Midbrain (tissue), 1 donor: ENCODE measurements at places on chromosomes 5 and 9.
A peak's percentile ranks its signal among the peaks of the same experiment; 100 is the strongest.

- no peak for DNase-seq
Observed at GRCh38 chr9:83772860-83773259, 44.7 kb downstream of the GKAP1 start.

DNA sequence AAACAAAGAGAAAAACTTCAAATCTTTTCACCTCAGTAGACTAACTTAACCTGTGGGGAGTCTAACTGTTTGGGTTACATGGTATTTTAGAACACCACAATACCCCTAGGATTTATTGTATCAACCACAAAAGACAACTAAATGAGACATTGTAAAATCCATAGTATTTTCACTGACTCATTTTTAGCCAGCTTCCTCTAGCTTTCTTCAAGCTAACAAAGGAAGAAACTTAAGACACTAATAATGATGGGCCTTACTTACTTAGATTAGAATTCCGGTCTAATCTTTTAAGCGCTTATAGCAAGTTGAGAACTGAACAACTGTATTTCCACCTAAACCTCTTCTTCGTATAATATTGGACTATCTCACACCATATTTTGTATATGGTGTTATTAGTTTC is 529.3 kb downstream of the DMRTA1 start:
- no peak for DNase-seq

DNA sequence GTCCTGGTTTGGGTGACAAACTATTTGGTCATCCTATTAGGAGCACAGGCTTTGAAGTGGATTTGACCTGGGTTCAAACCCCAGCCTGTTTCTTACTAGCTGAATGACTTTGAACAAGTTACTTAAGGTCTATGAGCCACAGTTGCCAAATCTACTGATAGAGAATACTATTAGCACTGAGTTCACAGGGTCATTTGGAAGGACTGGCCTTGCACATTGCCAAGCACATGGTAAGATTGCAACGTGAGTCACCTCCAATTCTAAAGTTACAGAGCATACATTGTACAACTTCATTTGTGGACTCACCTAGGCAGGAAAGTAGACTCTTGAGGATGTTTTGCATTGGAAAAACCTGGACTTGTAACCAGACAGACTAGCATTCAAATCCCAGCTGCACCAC is 38.9 kb downstream of the MFAP3 start:
- no peak for DNase-seq

- DNase-seq = no peak
Observed at GRCh38 chr9:16136961-16137360, 584.1 kb downstream of the CCDC171 start.

- no peak for DNase-seq
Observed at GRCh38 chr5:25614466-25614865, 969.7 kb upstream of the CDH10 start.

DNA sequence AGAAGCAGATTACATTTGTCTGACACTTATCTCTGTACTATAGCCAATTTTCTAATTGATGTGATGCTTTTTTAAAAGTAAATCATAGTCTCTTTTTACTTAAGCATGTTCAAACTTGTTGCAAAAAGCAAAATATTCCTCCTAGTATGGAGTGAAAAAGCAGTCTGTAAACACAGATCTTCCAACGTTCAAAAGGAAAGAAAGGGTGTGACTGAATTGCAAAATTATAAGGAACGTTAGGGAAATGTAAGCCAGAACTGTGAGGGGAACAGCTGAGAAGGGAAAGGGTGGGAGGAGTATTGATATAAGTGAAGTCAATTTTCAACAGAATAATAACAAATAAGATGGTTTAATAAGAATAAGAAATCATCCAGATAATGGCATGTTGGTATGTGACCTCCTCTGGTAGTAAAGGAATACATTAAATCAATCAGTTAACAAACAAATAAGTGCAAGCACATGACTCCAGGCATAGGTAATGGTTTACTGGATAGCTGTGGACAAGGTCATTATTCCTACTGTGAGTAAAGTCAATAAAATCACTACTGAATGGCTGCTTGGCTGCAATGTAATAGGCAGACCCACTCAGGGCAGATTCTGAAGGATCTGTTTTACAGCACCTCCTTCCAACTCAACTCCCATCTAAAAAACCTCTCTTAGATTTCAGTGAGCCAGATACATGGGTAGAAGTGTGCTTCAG is 239.1 kb upstream of the NMUR2 start:
- no peak for DNase-seq

GRCh38 chr5:42672925-42673324 is 83.7 kb upstream of the CCDC152 start:
- DNase-seq = no peak

GRCh38 chr5:6791031-6791430 is 77.8 kb downstream of the TENT4A start:
- no peak for DNase-seq

DNA sequence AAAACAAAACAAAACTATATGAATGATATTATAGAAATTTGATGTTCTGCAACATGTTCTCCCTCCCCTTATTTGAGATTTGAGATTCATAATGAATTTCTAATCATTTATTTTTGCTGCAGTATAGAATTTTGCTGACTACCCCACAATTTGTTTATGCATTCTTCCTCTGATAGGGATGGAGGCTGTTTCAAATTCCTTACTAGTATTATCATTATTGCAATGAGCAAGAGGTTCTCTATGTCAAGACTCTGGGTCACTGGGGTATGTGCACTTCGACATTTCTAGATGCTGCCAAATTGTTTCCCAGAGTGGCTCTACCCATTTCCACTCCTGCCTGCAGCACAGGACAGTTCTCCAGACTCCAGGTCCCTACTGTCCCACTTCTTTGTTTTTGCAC is 54.9 kb upstream of the DAB2IP start:
- no peak for DNase-seq

GRCh38 chr9:85729882-85730281 is 11.9 kb downstream of the AGTPBP1 start:
- no peak for DNase-seq

GRCh38 chr5:155903791-155904190 is 423.2 kb upstream of the SGCD start:
- DNase-seq = no peak

- DNase-seq = no peak
Observed at GRCh38 chr5:98898743-98899142, 30.1 kb downstream of the CHD1 start.

DNA sequence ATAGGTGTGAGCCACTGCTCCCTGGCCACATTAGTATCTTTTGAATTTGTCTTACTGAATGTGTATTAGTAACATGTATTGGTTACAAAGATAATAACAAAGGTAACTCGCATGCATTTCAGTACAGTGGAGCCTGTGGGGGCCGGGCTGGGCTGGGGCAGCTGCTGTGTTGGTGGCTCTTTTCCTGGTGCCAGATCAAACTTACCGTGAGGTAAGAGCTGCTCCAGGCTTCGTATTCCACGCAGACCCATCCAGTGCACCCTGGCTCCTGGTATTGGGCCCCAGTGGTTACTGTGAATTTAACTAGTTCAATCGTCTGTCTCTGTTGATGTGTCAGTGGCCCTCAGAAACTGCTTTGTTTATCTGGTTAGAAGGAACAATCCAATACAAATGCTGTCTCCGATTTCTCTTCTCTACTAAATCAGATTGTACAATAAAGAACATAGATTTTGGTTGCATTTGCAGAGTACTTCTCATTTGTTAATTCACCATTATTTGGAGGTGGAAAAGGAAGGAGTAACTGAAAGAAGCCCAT is 15.6 kb downstream of the PRRC2B start:
- no peak for DNase-seq

DNA sequence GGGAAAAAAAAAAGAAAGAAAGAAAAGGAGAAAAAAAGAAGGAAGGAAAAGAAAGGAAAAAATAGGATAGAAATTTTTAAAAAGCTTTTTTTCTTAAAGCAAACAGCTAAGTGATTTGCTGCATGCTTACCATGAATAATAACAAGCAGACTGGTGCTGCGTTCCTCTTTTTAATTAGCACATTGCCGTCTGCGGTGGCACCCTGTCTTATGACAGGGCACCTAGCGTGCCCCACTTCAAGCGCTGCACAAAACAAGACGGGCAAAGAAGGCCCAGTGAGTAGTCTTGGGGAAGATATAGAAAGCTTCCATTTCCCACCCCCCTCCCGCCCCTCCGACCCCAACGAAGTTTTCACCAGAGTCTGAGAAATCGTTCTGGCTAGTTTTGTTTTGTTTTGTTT is 513.9 kb downstream of the ZNF608 start:
- peak; percentile 22 for DNase-seq

DNA sequence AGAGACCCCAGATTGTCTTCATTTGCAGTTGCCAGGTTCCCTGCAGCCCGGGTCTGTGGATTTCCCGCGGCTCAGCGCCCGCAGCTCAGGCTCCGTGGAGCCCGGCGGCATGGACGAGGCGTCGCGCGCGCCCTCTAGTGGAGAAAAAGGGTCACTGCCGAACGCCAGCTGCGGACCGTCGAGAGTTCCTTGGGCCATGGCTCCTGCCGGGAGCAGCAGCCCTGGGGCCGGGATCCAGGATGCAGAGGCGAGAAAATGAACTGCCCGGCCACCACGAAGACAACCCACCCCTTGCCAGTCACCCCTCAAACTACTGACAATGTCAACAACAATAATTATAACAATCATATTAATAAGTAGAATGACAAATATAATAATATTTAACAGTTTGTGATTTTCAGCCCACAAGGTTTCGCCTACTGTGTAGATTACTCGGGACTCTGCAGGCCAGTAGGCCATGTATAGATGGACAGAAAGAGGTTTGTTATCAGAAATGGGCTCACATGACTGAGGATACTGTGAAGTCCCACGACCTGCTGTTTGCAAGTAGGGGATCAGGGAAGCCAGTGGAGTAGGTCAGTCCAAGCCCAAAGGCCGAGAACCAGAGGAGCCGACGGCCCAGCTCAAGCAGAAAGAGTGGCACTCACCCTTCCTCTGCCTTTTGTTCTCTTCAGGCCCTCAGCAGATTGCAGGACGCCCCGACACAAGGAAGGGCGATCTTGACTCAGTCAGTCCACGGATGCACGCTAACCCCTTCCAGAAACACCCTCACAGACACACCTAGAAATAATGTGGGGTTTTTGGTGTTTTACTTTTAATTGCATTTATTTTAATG is 43.1 kb downstream of the BOD1 start:
- peak; percentile 87 for DNase-seq

- no peak for DNase-seq
Observed at GRCh38 chr5:189976-190365, 1.3 kb upstream of the LRRC14B start.
